Urothelium cell line (cell line): ENCODE measurements at places on chromosomes 5 and 9.

- no peak for DNase-seq
Observed at GRCh38 chr5:180323941-180324600, 29.1 kb downstream of the GFPT2 start.

DNA sequence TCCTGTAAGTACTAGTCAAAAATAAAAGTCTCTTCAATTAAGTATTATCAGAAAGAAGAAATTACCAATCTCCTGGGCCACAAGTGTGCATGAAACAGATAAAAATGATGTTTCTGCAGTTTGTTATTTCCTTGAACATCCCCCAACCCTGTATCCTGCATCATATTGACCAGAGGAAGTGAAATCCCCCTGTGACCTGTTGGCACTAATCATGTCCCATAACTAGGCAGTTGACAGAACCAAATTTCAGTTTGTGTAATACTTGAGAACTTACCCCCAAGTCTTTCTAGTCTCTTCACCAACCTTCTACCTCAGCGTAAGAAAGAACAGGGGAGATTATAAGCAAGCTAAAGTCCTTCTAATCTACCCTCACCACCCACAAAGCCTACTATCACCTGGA, 368.2 kb upstream of the PDE4D start:
- no peak for DNase-seq

GRCh38 chr9:84151236-84151635, 170.6 kb downstream of the RMI1 start:
- DNase-seq: no peak

GRCh38 chr9:129078691-129079503, 2.0 kb upstream of the DOLPP1 start:
- no peak for DNase-seq
